ENCODE measurements at places on chromosomes 2 and 18. TPM values are rescaled to one million over a fixed set of nuclear protein-coding genes. Genes with fewer than 3 reads are reported as not detected.

The SNORC gene
- 0.24 TPM for total RNA-seq

The PMS1 gene
- total RNA-seq = 27.3 TPM

The MYCN gene
- total RNA-seq = not detected

The PLEKHH2 gene
- 0.59 TPM for total RNA-seq

The RPRM gene
- total RNA-seq = not detected

The PROM2 gene
- total RNA-seq = 2.4 TPM

The KIF5C gene
- total RNA-seq = 0.12 TPM

The KIF1A gene
- total RNA-seq = not detected

The INO80D gene
- 5.3 TPM for total RNA-seq

The CFAP65 gene
- total RNA-seq = 0.12 TPM

The LRRC30 gene
- total RNA-seq = not detected

The ITGA6 gene
- total RNA-seq = 61.8 TPM

The NGEF gene
- 35.4 TPM for total RNA-seq

The GAD1 gene
- total RNA-seq = 6.7 TPM

The DYSF gene
- 1.2 TPM for total RNA-seq

The GALR1 gene
- total RNA-seq = not detected

The PTH2R gene
- not detected for total RNA-seq

The SS18 gene
- total RNA-seq = 120 TPM

The RNF152 gene
- 7.0 TPM for total RNA-seq

The GTF3C2 gene
- 44.2 TPM for total RNA-seq

The INHBB gene
- total RNA-seq = 0.24 TPM

The RAX gene
- total RNA-seq = not detected

The TCF23 gene
- not detected for total RNA-seq

The SCN1A gene
- not detected for total RNA-seq

The TNFAIP6 gene
- 7.3 TPM for total RNA-seq

The IL1RN gene
- not detected for total RNA-seq

The CRYBA2 gene
- 0.20 TPM for total RNA-seq

Measured in RPMI7951 (cell line).